ENCODE measurements at places on chromosomes 5 and 9. TPM values are rescaled to one million over a fixed set of nuclear protein-coding genes. Genes with fewer than 3 reads are reported as not detected.

The PCDHGB2 gene
- total RNA-seq: 3.3 TPM

The INSL4 gene
- total RNA-seq: not detected

The BTNL9 gene
- total RNA-seq: not detected

The CDK9 gene
- total RNA-seq: 82.7 TPM
